Activated CD4-positive, alpha-beta T cell treated with anti-CD3 and anti-CD28 coated beads for 36 hours (primary cell): ENCODE measurements at places on chromosomes 1 and 21. TPM values are rescaled to one million over a fixed set of nuclear protein-coding genes. Genes with fewer than 3 reads are reported as not detected.

RSPH1 gene
- 0.34 TPM for total RNA-seq

ARHGEF10L gene
- total RNA-seq: not detected

FCRL3 gene
- 1.1 TPM for total RNA-seq

GRCh38 chr1:153831026-153831425, 55.8 kb downstream of the SLC27A3 start:
- no peak for DNase-seq

DNA sequence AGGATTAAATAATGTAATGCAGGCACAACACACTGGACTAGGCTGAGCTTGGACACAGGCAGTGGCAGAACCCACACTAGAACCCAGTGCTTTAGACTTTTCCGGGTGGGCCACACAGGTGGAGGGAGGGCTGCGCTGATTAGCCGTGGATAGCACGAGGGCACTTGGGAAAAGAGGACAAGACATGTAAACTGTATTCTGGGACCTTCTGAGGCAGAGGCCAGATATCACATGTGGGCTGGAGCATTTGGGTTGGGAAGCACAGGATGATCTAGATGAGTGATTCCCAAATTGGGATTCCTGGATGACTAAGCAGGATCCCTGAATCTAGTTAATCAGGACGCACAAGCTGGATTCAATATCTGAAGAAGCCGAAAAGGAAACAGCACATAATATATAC, 20.3 kb upstream of the A3GALT2 start:
- no peak for DNase-seq

DNA sequence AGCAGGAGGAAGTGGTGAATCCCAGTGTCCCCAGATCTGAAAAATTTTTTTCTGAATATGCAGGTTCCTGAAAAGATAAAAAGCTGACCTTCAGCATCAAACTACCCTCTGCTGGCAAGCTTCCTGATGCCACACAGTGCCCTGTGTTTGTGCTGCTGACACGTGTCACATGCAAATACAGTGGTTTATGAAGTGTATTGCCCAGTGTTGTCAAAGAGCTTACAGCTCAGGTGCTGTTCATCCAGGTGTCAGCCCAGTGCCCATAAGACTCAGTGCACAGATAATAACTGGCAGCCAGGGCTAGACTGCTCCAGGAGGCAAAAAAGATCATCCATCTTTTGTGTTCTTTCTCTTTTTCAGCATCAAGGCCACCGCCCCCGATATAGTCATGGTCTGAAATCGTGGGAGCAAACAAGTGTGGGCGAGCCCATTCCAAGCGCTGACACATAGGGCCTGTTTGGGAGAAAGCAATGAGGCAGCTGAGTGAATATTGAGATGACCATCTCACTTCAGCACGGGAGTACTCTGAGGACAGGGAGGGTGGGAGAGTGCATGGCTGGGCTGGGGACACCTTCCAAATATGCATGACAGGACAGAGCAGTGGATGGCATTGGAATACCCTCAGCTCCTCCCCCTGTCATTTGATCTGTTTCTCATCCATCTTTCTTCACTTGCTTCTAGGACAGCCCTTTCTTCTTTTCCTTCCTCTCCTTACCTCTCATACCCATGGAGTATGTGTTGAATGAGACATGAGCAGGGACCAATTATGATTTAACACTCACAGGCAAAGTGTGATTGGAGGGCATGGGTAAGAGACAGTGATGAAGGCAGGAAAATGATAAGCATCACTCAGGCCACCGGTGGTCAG, 6.4 kb upstream of the KCNK1 start:
- no peak for DNase-seq

DNA sequence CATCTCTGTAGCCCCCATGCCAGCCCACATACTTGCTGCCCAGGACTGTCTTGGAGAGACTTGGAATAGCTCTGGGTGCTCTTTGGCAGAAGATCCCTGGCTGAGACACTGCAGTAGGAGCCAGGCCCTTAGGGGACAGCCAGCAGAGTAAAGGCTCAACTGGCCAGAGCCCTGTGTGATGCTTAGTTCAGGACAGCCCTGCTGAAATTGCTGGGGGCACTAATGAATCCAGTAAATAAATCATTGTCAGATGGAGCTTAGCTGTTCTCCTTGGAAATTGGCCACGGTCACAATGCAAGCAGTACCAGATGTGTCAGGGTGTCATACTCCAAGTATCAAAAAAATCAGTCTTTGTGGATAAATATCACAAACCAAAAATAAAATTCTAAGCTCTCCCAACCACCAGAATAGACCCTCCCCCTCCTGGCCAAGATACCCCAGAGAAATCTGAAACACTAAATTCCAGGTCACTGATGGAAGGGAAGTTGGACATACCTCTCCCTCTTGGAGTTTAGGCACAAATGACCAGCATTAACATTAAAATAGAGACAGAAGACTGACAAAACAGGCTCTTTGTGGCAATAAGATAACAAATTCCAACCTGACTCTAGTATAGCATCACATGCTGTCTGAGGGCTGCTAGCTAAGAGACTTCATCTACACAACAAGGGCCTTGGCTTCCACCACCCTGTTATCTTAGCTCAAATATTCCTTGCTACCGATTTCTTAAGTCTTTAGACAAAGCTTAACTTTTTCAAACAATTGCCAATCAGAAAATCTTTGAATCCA, 83.2 kb upstream of the DNAH14 start:
- no peak for DNase-seq

DNA sequence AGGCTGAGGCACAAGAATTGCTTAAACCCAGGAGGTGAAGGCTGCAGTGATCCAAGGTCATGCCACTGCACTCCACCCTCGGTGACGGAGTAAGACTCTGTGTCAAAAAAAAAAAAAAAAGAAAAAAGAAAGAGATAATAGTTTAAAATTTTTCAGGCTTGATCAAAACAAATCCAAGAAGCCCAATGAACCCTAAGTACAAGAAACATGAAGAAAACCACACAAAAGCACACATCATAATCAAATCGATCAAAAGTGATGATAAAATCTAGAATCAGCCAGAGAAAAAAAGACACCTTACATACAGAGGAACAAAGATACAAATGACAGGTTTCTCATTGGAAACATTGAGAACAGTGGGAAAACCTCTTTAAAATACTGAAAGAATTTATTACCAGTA, 31.5 kb downstream of the LDLRAD1 start:
- no peak for DNase-seq
